Activated CD8-positive, alpha-beta T cell treated with anti-CD3 and anti-CD28 coated beads for 36 hours (primary cell): ENCODE measurements at places on chromosomes 13 and 19. TPM values are rescaled to one million over a fixed set of nuclear protein-coding genes. Genes with fewer than 3 reads are reported as not detected.

DNA sequence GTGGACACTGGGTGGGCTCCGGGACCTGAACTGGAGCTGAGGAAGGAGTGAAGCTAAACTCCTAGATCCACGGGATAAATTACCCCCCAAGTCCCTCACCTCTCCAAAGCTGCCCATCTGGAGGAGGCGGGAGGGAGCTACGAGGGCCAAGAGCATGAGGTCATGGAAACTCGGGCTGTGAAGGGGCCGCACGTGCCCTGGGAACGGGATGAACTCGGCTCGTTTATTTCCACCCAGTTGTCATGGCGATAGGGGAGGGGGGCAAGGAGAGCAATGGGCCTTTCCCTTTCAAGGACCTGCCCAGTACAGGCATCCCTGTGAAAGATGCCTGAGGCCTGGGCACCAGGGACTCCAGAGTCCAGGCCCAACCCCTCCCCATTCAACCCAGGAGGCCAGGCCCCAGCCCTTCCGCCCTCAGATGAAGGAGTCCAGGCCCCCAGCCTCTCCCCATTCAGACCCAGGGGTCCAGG is 3.8 kb downstream of the PPP1R12C start:
- H3K27me3 ChIP-seq, result no peaks in the 10 kb centered on the region
- H3K27ac ChIP-seq, result no peak overlapping the region
- H3K36me3 ChIP-seq, result peaks cover 12% of the 10 kb centered on the region
- peaks cover 19% of the 10 kb centered on the region for H3K4me1 ChIP-seq

DNA sequence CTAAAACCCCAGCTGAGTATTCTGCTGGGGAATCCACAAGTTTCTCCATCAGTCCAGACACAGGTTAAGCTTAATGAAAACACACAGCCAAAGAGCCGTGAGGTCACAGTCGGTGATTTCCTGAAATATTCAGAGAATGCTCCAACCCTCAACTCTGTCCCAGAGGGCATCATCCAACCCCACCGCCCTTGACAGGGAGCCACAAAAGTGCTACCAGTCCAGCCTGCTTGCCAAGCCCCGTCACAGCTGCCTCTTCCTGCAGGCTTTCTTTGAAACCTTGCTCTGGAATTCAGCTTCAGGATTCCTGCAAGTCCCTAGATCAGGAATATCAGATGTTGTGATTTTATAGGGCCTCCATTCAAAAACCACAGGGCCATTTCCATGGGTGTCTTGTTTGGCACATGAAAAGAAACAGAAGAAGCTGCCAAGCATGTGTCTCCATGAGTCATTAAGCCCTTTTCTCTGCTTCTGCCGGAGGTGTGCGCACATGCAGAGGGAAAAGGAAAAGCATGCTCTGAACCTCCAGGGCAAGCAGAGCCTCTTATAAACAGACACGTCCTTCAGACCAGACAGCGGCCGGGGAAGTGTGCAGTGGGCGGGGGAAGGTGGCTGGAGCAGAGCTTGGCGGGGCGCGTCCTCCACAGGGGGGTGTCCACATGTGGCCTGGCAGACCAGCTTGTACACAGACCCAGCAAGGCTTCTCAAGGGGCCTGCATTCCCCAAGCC is 164.7 kb downstream of the KATNAL1 start:
- peaks cover 46% of the 10 kb centered on the region for H3K4me1 ChIP-seq
- H3K36me3 ChIP-seq, result no peaks in the 10 kb centered on the region
- peak overlapping the region; percentile 56 for H3K27ac ChIP-seq
- no peak overlapping the region for H3K4me3 ChIP-seq
- H3K27me3 ChIP-seq, result no peaks in the 10 kb centered on the region

DNA sequence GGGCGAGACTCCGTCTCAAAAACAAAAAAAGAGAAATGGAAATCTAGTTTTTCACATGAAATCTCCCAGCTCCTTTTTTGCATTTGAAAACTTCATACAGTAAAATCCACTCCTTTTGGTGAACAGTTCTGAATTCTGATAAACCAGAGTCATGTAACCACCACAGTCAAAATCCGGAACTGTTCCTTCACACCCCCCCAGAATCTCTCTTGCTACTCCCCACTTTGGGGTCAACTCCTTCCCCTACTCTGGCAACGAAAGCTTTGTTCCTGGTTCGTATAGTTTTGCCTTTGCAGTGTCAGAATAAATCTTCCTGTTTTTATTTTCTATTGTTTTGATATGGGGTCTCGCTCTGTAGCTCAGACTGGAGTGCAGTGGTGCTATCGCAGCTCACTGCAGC is 23.7 kb downstream of the RCN3 start:
- peaks cover 63% of the 10 kb centered on the region for H3K4me1 ChIP-seq
- no peaks in the 10 kb centered on the region for H3K27me3 ChIP-seq
- H3K27ac ChIP-seq, result peak overlapping the region; percentile 39
- no peak for DNase-seq

Gene KCNJ14
- total RNA-seq, result 1.3 TPM

DNA sequence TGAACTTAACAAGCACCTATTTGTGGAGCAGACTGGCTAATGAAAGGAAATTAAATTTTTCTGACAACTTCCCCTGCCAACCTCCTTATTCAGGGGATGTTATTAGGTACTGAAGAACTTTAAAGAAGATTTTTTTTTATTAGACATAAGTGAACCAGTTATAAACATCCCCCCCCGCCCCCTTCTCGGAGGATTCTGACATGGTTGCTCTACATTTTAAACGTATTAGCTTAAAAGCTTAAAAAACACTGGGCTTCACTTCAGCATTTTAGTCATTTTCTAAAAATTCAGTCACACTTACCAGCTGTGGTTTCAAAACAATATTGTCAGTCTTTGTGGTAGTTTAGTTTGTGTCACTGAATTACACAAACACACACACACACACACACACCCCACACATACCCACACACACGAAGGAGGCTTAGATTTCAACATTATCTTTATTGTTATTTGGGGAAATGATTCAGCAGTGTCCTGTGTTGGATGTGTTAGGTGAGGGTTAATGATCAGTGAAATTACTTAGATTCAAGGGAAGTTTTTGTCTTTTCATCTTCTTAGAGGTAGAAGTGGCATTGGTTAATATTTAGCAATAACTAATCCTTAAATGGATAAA is 145.7 kb downstream of the PCCA start:
- peaks cover 4% of the 10 kb centered on the region for H3K4me1 ChIP-seq
- no peak overlapping the region for H3K4me3 ChIP-seq
- no peak overlapping the region for H3K27ac ChIP-seq
- H3K36me3 ChIP-seq, result no peaks in the 10 kb centered on the region
- no peaks in the 10 kb centered on the region for H3K27me3 ChIP-seq

DNA sequence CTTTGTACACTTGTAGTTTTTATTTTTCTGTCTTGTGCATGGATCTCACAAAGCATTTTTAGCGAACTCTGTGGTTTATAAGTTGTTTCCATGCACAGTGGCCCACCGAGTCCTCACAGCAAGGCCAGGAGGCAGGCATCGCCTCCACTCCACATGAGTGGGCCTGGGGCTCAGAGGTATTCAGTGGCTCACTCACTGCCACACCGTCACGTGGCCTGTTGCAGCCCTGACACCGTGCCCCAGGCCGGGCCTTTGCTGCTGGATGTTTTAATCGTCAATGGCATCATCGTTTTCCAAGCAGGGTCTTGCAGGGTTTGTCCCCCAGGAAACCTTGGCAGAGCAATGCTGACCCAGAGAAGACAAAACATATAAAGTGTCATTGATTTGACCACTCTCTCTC is 59.8 kb downstream of the SPACA7 start:
- no peaks in the 10 kb centered on the region for H3K36me3 ChIP-seq
- H3K4me1 ChIP-seq, result no peaks in the 10 kb centered on the region
- H3K27ac ChIP-seq, result no peak overlapping the region
- no peak for DNase-seq

- DNase-seq, result no peak
- peaks cover 1% of the 10 kb centered on the region for H3K27me3 ChIP-seq
- H3K4me3 ChIP-seq, result no peak overlapping the region
- no peaks in the 10 kb centered on the region for H3K36me3 ChIP-seq
Observed at GRCh38 chr13:23996456-23996855, 99.2 kb upstream of the C1QTNF9B start.

GRCh38 chr13:39405107-39405506 is 197.9 kb downstream of the LHFPL6 start:
- H3K27me3 ChIP-seq, result peaks cover 10% of the 10 kb centered on the region
- H3K4me3 ChIP-seq, result no peak overlapping the region
- no peaks in the 10 kb centered on the region for H3K36me3 ChIP-seq
- DNase-seq, result no peak

Gene LMTK3
- 3.4 TPM for total RNA-seq

- no peaks in the 10 kb centered on the region for H3K27me3 ChIP-seq
- DNase-seq, result no peak
- peaks cover 2% of the 10 kb centered on the region for H3K4me1 ChIP-seq
- no peak overlapping the region for H3K27ac ChIP-seq
Observed at GRCh38 chr19:11787536-11787935, 10.8 kb upstream of the ZNF491 start.

GRCh38 chr13:62176051-62176450 is 760.4 kb upstream of the PCDH20 start:
- H3K27me3 ChIP-seq, result no peaks in the 10 kb centered on the region
- no peaks in the 10 kb centered on the region for H3K36me3 ChIP-seq
- H3K4me1 ChIP-seq, result no peaks in the 10 kb centered on the region
- no peak overlapping the region for H3K27ac ChIP-seq

Gene DAND5
- not detected for total RNA-seq

Gene TNFRSF19
- total RNA-seq, result not detected

DNA sequence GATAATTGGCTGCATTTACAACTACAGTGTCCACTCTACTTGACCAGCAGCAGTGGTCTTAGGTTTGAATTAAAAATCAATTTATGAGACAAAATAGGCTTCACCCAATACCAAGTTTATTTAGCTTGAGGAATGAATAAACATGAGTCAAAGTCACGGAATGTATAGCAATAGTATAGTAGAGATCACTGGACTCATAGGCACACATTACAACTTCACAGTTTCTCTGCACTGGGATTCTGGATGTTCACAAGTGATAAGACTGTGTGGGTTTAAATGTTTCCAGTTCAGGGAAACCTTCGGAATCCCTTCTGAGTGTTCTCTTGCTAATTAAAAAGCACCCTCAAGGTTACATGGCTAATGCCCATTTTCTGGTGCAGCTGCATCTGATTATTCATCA is 1064.9 kb downstream of the SLITRK5 start:
- H3K36me3 ChIP-seq, result no peaks in the 10 kb centered on the region
- no peaks in the 10 kb centered on the region for H3K4me1 ChIP-seq
- H3K27ac ChIP-seq, result no peak overlapping the region

GRCh38 chr13:45630791-45631190 is 15.3 kb upstream of the ERICH6B start:
- H3K36me3 ChIP-seq, result no peaks in the 10 kb centered on the region
- no peak overlapping the region for H3K4me3 ChIP-seq
- H3K27me3 ChIP-seq, result no peaks in the 10 kb centered on the region
- H3K4me1 ChIP-seq, result no peaks in the 10 kb centered on the region
- no peak for DNase-seq

GRCh38 chr19:11130824-11131455 is 24.6 kb downstream of the SPC24 start:
- peak overlapping the region; percentile 38 for H3K27ac ChIP-seq
- peaks cover 2% of the 10 kb centered on the region for H3K4me1 ChIP-seq
- no peak overlapping the region for H3K4me3 ChIP-seq
- H3K36me3 ChIP-seq, result peaks cover 48% of the 10 kb centered on the region
- DNase-seq, result peak; percentile 70
- H3K27me3 ChIP-seq, result no peaks in the 10 kb centered on the region

- DNase-seq, result peak; percentile 18
- H3K27ac ChIP-seq, result peak overlapping the region; percentile 55
- H3K27me3 ChIP-seq, result no peaks in the 10 kb centered on the region
- peaks cover 5% of the 10 kb centered on the region for H3K36me3 ChIP-seq
- H3K4me1 ChIP-seq, result peaks cover 59% of the 10 kb centered on the region
Observed at GRCh38 chr13:24614306-24615080, 65.7 kb upstream of the ATP12A start.

- peaks cover 14% of the 10 kb centered on the region for H3K4me1 ChIP-seq
- no peak for DNase-seq
- peaks cover 38% of the 10 kb centered on the region for H3K27me3 ChIP-seq
- H3K36me3 ChIP-seq, result no peaks in the 10 kb centered on the region
- no peak overlapping the region for H3K4me3 ChIP-seq
Observed at GRCh38 chr19:41189425-41190065, 3.5 kb upstream of the CYP2S1 start.

DNA sequence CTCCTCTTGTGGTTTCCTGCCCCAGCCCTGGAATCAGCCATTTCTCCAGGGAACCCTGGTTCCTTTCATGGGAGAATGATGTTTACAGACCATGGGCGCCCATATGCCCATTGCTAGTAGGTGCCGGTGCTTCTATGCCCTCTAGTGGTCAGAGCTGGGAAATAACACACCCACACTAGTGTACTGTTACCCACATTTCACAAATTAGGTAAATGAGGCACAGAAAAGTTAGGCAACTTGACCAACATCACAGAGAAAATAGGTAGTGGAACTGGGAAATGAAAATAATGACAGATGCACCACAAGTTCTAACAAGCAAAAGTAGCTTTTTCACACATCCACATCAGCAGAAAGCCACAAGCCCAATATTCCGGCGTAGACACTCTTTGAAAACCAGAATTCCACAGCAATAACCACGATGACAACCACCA is 1.3 kb upstream of the CEACAM3 start:
- H3K4me1 ChIP-seq, result no peaks in the 10 kb centered on the region
- peak; percentile 82 for DNase-seq

GRCh38 chr13:27920677-27921420 is 1.0 kb downstream of the PDX1 start:
- H3K27ac ChIP-seq, result no peak overlapping the region
- H3K4me1 ChIP-seq, result peaks cover 40% of the 10 kb centered on the region
- peak overlapping the region; percentile 67 for H3K4me3 ChIP-seq
- peaks cover 77% of the 10 kb centered on the region for H3K27me3 ChIP-seq
- peaks cover 2% of the 10 kb centered on the region for H3K36me3 ChIP-seq
- DNase-seq, result no peak

Gene ZNF560
- total RNA-seq, result 0.11 TPM

DNA sequence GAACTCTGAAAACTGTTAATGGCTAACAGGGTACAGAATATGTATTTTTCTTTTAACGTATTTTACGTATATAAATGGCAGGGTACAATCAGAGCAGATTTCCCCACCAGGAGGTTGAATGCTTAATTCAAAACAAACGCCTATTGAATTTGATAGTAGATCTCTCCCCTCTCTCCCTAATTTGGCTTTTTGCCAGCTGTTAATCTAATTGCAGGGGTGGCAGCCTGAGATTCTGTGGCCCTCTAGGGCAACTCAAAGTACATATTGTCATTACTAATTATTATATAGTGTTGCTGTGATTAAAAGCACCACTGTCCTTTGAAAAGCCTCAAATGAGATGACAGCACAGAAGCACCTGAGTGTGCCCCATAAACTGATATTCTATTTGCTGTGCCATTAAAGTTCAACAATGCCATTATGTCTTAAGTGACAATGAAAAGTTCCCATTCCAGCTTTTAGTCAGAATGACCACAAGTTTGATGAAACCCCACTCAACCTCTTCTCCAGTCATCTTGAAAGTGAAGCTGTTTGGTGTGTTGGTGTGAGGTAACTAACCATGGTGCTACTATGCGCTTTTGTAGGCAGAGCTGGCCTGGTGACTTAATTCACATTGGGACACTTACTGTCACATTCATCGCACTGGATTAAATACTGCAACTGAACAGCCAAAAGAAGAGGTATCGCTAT is 351.4 kb downstream of the KCNRG start:
- peaks cover 30% of the 10 kb centered on the region for H3K4me1 ChIP-seq
- no peaks in the 10 kb centered on the region for H3K36me3 ChIP-seq
- H3K27me3 ChIP-seq, result peaks cover 16% of the 10 kb centered on the region
- H3K27ac ChIP-seq, result peak overlapping the region; percentile 78
- peak; percentile 72 for DNase-seq
